ENCODE measurements at places on chromosomes 13 and 19.

- no peak for DNase-seq
Measured at GRCh38 chr13:111047326-111047725, 67.8 kb upstream of the ARHGEF7 start.

GRCh38 chr19:31545777-31546176, 196.5 kb upstream of the TSHZ3 start:
- no peak for DNase-seq

DNA sequence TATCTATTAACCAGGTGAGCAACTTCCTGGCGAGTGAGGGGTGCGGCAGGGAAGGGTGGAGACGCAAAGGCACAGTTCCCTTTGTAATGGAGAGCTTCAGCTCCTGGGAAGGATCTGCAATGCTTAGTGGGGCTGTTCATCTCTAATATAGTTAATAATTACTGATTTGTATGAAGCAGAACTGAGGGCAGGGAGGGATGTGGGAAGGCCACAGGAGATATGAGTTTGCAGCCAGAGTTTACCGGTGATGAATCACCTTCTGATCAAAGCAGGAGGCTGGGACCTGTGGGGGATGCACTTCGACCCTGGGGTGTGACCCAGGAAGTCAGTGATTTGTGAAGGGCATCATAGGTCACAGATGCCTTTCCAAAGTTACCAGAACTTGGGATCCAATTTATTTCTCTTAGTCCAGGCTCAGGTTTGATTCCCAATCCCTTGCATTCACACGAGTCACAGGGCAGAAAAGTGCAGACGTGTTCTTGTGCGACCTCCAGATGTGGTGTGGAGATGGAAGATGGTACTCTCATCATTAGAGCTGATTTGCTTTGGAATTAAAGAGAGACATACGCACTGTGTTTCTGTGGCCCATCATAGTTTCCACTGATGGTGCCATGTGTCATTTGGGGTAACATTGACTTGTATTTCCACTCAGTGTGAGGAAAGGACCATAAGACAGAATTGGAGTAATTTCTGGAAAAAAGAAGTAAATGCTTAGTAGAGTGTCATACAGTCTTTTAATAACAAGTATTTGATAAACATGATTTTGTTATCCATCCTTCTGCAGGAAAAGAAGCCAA, 55.0 kb downstream of the LRCH1 start:
- DNase-seq: no peak

DNA sequence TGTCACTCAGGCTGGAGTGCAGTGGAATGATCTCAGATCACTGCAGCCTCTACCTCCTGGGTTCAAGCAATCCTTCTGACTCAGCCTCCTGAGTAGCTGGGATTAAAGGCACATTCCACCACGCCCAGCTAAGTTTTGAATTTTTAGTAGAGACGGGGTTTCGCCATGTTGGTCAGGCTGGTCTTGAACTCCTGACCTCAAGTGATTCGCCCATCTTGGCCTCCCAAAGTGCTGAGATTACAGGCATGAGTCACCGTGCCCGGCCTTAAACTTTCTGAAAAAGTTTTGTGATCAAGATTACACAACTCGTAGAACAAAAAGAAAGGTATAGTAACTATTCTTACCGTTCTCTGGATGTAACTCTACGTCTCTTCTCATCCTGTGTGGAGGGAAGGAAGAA, 21.2 kb downstream of the DNMT1 start:
- no peak for DNase-seq

- DNase-seq: no peak
Measured at GRCh38 chr13:104170980-104171555, 1104.9 kb upstream of the SLC10A2 start.

DNA sequence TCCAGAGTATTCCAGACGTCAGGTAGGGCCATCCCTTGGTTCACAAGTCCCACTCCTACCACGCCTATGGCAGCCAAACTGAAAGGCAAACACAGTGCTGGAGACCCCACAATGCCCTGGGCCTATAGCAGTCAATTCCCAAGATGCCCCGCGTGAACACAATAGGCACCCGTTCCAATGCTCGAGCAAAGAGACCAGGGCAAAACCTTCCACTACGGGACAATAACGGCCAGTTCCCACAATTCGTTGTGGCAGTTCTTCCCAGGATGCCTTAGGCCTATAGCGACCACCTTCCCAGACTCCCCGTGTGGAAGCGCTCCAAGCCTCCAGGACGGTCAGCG, 538 bp downstream of the ZNF428 start:
- no peak for DNase-seq

DNA sequence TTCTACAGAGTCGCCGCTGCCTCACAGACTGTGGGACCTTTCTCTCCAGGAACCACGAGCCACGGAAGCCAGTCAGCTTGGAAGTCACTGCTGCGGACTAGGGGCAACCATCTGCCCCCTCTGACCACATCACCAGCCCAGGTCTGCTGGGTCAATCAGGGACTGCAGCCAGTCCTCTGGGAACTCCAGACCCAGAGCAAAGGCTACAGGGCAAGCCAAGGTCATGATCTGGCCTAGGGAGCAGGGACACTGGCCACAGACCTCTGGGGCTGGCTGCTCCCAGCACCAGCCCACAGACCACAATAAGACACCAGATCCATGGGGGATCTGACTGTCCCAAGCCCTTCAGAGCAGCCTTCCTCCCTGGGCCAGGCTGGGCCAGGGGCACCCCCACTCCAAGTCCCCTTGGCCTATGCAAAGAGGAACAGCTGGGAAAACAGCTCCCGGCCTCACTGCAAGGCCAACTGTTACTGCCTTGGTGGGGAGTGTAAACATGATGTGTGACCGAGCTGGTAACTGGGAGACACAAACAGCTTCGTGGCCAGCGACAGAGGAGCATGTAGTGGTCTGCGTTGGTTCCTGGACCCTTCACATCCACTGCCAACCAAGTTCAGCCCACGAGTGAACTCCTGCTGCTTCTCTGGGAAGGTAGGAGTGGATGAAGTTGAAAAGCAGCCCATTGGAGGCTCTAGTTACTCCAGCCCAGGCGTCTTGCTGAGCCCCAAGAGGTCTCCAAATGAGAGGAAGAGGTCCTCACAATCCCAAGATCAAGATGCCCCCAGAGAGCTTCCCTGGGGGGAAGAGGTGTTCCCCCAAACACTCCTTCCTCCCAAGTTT, 1.5 kb downstream of the AKT2 start:
- DNase-seq: no peak

GRCh38 chr19:47729468-47729798, 15.9 kb upstream of the NOP53 start:
- DNase-seq: no peak

DNA sequence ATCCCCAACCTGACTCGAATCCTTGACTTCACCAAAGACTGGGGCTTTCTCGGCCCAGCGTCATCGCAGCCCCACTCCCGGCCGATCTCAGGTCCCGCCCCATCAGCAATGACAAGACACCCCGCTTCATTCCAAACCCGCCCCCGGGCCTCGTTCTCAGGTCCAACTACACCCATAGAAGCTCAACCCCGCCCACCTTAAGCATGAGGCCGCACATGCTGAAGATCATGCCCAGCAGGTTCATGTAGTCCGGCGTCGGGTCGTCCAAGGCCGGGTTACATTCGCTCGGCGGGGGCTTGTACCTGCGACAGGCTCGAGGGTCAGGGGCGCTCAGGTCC, 2.3 kb downstream of the WDR83 start:
- peak; percentile 43 for DNase-seq

GRCh38 chr13:59834801-59835200, 328.9 kb downstream of the DIAPH3 start:
- DNase-seq: no peak

DNA sequence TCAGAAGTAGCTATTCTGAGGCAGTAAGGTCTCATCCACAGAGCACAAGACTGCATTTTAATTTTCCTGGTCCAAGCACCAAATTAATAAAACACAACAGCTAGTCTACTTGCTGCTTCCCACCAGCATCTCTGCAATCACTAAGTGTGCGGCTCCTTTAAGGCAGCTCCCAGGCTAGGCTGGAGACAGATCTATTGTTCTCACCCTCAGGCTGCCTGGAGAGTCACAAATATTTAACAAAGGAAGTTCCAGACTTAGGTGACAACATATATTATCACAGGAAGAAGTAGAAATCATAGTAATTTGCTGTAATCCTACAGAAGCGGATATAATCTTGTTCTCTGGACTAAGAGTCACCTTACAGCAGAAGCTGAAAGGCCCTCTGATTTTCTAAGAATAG, 2.2 kb upstream of the EID2 start:
- no peak for DNase-seq

GRCh38 chr13:38636073-38636472, 50.8 kb upstream of the FREM2 start:
- DNase-seq: no peak

GRCh38 chr13:73519396-73520116, 460.8 kb downstream of the KLF5 start:
- no peak for DNase-seq

- no peak for DNase-seq
Measured at GRCh38 chr19:16849168-16849567, 20.0 kb downstream of the SIN3B start.

GRCh38 chr13:27578121-27579030, 42.0 kb downstream of the LNX2 start:
- DNase-seq: no peak

- DNase-seq: no peak
Measured at GRCh38 chr13:51801631-51802099, 2.3 kb downstream of the DHRS12 start.

DNA sequence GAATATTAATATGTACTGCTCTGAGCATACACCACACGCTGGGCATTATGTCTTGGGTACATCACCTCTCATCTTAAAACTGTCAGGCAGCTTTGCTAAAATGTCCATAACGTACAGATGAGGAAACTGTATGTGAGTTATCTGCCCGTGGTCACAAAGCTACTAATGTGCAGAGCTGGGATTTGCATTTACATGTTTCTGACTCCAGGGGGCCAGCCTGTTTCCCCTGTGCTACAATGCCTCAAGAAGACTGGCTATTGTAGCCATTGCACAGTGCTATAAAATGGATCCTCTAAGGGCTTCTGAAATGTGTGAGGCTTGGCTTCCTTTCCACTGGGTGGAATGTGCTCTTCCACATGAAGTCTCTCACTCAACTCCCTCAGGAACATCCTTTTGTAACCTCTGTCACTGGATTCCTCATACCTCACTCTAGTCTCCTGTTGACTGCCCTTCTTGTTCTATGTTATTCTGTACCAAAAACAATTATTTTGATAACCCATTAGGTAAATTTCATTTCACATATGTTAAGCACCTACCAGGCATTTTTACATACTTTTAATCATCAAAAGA, 95.6 kb upstream of the HTR2A start:
- no peak for DNase-seq

GRCh38 chr19:53424968-53425597, 6.7 kb upstream of the ZNF761 start:
- peak; percentile 39 for DNase-seq

DNA sequence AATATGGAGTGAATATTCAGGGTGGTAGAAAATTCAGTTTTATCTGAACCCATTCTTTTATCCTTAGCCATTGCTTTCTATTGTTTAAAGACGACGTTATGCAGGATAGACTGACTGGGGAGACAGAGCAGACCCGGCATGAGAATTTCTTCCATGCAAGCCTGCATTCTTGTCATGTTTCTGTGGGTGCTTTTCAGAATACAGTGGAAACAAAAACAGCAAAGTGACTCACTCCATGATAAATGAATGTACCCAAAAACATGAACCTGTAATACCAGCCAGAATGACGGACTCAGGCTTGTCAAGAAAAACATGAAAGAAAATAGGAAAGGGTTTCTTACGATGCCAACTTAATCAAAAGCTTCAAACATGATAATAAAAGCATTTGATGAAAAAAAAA, 924.0 kb downstream of the EFNB2 start:
- no peak for DNase-seq

GRCh38 chr13:42720113-42720857, 61.1 kb upstream of the FAM216B start:
- no peak for DNase-seq

- DNase-seq: no peak
Measured at GRCh38 chr13:109940637-109941036, 154.3 kb upstream of the IRS2 start.

- DNase-seq: no peak
Measured at GRCh38 chr13:30000370-30000765, 150.0 kb upstream of the UBL3 start.

DNA sequence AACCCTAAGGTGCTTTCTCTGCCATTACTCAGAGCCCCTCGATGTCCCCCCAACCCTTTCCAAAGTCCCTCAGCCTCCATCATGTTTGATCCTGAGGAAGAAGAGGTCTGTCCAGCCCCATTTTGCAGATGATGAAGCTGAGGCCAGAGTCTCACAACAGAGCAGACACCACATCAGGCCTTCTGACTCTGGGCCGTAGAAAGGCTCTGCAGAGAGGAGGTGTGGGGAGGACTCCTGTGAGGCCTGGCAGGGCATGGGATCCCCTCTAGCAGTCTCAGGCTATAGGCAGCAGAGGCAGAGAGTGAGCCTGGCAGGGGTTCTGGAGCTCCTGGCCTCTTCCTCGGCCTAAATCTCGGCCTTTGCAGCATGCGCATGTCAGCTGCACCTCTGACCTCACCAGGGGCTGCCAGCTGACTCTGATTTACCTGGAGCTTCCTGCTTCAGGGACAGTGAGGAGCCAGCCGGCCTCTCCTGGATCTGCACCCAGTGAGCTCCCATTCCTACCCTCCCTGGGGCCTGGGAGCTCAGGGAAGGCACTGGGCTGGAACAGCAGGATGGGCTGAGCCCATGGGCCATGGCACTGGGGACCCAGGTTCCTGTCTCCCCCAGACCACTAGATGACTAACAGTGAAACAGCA, 41.7 kb upstream of the VSTM2B start:
- DNase-seq: no peak

DNA sequence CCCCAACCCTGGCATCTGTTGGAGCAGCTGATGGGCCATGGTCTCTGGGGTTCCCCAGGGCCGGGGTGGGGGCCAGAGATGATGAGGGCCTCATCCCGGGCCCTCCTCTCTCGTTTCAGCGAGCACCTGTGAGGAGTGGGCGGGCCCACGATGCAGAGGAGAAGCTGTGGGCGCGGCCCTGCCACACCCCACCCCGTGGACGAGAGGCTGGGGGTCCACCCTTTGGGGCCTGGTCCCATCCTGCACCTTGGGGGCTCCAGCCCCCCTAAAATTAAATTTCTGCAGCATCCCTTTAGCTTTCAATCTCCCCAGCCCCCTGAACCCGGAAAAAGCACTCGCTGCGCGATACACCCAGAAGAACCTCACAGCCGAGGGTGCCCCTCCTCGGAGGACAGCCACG, 5.6 kb downstream of the HMG20B start:
- DNase-seq: no peak

GRCh38 chr13:112376050-112376681, at the start of gene SPACA7:
Gene SPACA7 (plus strand): TSS chr13:112376355. CDS start chr13:112376386, 31 bp downstream.
- DNase-seq: no peak

- DNase-seq: no peak
Measured at GRCh38 chr19:17944301-17944700, 11.5 kb downstream of the CCDC124 start.

GRCh38 chr19:34454091-34454490, 25.9 kb downstream of the UBA2 start:
- DNase-seq: no peak

DNA sequence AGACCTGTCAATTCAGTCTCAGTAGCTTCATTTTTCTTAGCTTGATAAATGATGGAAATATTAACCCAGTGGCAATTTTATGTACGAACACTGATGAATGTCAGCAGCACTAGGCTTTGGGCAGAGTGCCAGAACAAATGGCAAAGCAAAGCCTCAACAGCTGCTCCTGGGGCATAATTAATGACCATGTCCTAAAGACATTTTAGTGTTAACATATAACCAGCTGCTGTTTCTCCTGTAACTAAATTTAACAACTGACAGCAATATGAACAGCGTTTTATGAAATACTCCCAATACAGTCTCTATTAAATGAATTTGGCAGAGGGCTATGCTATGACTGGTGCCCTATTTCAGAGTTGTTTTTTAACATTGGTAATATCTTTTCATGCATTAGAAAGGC, 47.1 kb downstream of the ZNF568 start:
- DNase-seq: no peak

- DNase-seq: no peak
Measured at GRCh38 chr13:46552303-46552682, 677 bp upstream of the LRCH1 start.

All from stimulated activated CD4-positive, alpha-beta T cell treated with anti-CD3 and anti-CD28 coated beads, TNF-alpha, amount 100 ng/mL, for 4 hours (primary cell).